Breast epithelium (tissue), 4 donors: ENCODE measurements at places on chromosomes 2 and 18.

DNA sequence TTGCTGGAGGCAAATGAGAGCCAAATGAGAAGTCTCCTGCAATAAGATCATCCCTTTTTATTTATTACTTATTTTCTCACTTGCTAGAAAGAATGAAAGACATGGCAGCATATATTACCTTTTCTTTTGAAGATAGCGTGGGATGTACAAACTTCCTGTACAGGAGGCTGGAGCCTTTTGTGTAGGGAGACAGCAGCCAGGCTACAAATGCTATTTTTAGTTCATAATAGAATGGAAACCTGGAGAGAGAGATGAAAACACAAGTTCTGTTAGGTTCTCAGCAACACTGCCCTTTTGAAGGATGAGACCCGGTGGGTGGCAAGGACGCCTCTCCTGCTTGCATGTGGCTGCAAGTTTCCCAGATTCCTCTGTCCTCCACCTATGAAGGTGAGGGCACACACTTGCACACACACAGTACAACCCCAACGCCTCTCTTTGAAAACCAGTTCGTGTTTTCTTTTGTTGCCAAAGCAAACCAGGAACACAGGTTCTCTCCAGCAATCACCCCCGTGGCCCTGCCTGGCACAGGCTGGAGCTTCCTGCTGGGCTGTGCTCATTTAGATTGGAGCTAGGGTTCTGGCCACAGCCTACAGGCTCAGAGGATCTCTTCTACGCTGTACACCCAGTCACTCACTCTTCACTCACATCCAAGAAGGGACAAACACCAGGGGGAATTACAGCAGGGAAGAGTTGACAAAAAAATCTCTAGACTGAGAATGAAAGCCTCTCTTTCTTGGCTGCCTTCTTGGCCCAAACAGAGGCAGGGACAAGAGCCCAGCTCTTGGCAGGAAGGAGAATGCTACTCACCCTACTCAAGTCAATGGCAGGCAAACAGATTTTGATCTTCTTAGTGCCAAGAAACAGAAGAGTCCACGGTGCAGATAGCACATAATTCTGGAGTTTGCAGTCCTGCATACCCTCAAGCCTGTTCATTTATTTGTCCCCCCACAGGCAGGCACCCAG is 55.6 kb downstream of the MRPL35 start:
- peak; percentile 69 for DNase-seq

- DNase-seq = no peak
Observed at GRCh38 chr2:170484552-170484951, 230.6 kb upstream of the SP5 start.

GRCh38 chr18:12274793-12275192 is 20.6 kb downstream of the CIDEA start:
- DNase-seq = no peak

GRCh38 chr2:7704296-7704865 is 787.2 kb downstream of the RNF144A start:
- no peak for DNase-seq

- no peak for DNase-seq
Observed at GRCh38 chr2:173184031-173185004, 108.7 kb downstream of the MAP3K20 start.

DNA sequence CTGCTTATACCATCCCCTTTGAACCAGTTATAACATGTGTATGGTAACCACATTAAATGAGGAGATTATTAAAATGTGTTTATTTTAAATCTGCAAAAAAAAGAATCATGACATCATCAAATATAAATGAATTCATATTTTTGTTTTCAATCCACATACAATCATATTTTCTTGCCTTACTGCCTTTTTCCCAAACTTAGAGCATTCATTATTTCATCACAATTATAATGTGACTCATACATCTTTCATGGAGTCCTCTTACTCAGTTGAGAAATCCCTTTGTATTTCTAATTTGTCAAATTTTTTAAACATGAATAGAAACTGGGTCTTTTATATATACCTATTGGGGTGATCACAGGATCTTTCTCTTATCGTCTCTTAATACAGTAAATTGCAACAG is 909.6 kb downstream of the DSC3 start:
- no peak for DNase-seq

GRCh38 chr18:42131066-42131929 is 176.3 kb downstream of the PIK3C3 start:
- DNase-seq = no peak

GRCh38 chr2:158926478-158926948 is 41.9 kb upstream of the TANC1 start:
- DNase-seq = no peak

DNA sequence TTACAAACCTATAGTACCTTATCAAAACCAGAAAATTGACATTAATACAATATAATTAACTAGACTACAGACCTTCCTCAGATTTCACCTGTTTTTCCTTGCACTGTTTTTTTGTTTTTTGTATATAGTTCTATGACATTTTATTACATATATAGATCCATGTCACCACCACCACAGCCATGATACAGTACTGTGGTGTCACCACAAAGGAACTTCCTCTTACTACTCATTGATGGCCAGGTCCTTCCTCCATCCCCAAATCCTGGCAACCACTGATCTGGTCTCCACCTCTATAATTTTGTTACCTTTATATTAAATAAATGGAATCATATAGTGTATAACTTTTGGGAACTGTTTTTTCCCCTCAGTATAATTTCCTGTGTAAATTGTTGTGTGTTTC is 19.4 kb upstream of the ATP6V1B1 start:
- DNase-seq = no peak

DNA sequence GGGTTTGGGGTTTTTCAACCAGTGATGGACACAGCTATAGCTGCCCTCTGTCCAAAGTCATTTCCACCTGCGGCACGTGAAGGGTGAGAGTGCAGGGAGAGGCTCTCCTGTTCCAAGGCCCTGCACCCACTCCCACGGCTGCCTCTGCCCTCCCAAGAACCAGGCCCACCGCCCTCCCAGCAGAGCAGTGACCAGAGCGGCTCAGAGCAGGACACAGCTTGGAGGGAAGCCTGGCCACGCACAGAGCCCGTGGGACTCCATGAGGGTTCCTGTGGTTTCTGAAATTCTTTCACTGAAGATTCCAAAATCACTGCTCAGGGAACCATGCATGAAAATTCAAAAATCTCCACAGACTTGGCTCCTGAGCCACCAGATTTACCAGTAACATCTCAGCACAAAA is 67.3 kb upstream of the SALL3 start:
- DNase-seq = no peak

DNA sequence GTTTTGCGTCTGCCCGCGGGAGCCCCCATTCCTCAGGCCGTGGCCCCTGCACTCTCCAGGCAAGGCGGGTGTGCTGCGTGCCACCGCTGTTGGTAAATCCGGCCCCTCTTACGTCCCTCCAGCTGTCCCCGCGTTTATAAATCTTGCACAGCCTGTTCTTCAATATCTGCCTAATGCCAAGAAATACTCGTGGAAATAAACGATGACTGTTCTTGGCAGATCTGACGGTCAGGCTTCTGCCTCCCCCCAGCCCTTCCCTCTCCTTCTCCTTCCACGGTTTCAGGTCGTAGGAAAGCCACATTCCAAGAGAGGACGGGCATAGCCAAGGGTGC is 20.5 kb downstream of the ODC1 start:
- DNase-seq = no peak

DNA sequence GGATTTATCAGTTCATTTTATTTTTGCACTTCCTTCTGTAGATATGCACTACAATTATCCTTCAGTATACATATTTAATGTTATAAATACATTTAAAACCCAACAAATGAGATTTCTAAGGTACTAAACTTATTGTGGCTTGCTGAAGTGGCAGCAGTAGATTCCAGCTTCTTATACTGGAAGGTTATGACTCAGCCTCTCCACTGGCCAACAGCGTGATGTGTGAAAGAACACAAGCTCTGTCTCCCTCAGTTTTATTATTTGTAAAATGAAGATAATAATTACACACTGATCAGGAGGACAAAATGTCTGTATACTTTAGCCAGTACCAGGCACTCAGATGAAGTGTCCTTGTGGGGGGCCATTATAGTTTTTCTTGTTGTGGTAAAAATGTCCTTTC is 1147.1 kb downstream of the CNTNAP5 start:
- no peak for DNase-seq

DNA sequence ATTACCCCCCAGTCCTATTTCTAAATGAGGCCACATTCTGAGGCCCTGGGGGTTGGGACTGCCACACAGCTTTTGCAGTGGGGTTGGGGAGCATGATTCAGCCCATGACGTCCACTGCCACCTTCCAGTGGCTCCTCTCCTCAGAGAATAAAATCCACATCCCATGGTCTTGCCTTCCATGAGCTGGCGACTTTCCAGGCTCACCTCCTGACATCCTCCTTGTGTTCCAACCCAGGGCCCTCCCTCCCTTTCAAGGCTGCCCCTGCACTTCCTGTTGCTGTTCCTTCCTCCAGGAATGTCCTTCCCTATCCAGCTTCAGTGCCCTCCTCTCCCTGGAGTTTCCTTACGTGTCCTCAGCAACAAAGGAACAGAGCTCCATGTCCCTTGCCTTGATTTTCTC is 187.3 kb upstream of the ID2 start:
- no peak for DNase-seq

DNA sequence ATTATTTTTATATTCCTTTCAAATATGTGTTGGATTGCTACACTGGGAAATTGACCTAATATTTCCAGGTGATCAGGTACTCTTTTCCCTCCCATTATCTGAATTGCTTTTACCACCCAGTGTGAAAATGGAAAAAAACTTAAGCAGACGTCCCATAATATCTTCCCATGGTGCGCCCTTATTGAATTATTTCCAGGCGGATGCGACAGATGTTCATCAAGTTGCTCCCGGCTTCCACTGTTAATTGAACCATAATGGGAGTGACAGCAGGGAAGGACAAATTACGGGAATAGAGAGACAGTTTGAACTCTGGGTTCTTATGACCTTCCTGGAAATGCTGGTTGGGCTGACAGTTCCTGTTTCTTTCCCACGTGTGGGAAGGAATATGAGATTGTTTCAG is 93.3 kb downstream of the THSD7B start:
- DNase-seq = no peak

DNA sequence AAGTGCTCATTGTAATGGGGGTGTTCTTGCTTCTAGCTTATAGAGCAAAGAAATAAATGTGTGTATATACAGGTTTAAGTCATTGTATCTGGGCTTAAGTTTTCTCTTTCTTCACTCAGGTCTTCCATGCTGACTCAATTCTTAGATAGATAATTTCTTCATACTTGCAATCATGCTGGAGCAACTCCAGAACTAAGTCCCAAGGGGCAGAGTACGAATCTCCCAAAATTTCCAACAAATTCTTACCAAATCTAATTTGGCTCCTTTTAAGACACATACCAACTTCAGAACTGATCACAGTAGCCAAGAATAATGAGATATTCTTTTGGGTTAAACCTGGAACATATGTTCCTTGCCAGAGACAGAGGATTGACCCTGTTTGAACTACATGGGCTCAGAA is 4.3 kb upstream of the SPAG16 start:
- no peak for DNase-seq

GRCh38 chr2:143604566-143604959 is 475.3 kb downstream of the ARHGAP15 start:
- DNase-seq = no peak
